Endothelial cell of umbilical vein (primary cell): ENCODE measurements at places on chromosomes 4 and X. TPM values are rescaled to one million over a fixed set of nuclear protein-coding genes. Genes with fewer than 3 reads are reported as not detected.
A peak's percentile ranks its signal among the peaks of the same experiment; 100 is the strongest.

DNA sequence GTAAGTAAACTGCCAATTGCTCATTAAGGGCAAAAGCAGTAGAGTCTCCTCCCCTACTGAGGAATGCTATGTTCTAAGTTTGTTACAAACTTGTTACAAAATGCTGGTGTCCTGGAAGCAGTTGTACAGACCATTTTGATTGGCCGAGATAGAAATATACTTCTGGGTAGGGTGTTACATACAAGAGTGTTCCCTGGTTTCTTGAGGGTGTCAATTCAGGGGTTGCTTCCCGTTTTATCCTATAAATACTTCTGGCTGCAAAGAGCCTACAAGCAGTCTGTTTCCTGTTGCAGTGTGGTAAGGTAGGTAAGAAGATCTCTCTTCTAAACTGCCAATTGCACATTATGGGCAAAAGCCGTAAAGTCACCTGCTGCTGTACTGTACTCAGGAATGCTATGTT lies 5.7 kb downstream of the TRPC5OS start:
- no peak for DNase-seq

- DNase-seq: no peak
Measured at GRCh38 chr4:77187322-77187721, 30.3 kb downstream of the CCNG2 start.

GRCh38 chrX:45952030-45952429 lies 593.2 kb downstream of the ZNF674 start:
- DNase-seq: no peak

Gene CXorf38
- 5.2 and 5.9 TPM in 2 replicates for polyA plus RNA-seq

DNA sequence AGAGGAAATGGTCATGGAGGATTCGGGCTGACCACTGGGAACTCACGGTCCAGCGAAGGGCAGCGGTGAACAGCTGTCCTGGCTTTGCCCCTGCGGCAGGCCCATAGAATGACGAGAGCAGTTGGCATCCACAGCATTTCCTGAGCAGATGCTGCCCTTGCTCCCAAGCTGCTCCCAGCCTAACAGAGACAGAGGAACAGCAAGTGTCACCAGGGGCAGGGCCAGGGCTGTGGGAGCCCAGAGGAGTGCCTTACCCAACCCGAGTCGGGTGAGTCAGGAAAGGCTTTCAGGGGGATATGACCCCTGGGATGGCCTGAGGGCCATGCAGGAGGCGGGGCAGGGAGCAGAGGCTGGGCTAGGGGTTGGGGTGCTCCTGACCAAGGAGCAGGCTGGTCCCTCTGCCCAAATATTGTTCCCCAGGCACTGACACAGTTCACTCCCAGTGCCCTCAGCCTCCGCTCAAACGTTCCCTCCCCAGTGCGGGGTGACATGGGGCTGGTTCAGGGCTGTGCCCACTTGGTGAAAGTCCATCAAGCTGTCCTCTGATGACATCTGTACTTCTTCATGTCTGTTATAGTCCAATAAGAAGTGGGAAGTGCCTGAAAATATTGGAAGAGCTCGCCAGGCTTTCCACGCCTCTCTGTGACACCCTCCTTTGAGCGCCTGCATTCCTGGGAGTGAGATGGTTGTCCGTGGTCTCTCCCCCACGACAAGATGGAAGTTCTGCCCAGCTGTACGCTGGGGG lies 64.7 kb upstream of the GPR78 start:
- no peak for DNase-seq

DNA sequence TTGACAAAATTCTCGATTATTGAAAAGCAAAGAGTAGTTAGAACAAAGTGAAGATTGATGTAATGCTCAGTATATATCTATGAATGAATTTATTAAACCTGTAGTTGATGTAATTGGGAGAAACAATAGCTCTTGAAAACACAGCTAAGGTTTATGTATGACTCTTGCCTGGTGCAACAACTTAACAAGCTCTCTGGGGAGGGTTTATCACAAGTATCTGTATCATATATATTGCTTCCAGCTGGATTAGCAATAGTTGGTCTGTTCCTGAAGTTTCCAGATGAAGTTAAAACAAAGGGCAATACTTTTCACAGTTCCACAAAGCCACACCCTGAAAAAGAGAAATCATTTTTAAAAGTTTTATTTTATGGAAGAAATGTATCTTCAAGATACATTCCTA lies 91.4 kb downstream of the ARSJ start:
- DNase-seq: no peak

Gene GLOD5
- not detected in 2 replicates for polyA plus RNA-seq

DNA sequence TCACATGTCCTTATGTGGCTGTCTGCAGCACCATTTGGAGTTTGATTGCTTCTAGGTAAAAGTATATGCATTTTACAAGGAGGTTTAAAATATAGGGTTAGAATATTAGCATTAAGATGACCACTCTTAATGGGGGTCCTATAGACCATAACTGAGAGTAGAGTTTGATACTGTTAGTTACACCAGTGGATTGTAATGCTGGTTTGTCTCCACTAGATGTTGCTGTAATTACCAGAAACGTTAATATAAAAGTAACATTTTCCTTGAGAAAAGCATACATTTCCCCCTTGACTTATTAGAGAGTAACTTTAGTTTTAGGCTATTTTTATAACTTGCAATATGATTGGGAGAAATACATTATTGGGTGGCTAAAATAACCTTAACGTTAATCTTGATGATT lies 93.0 kb downstream of the ZXDA start:
- DNase-seq: no peak

Gene SMARCA1
- polyA plus RNA-seq: 5.5 and 8.3 TPM in 2 replicates

- no peak for DNase-seq
Measured at GRCh38 chr4:13558881-13559280, 14.6 kb upstream of the NKX3-2 start.

Gene IL13RA2
- not detected in 2 replicates for polyA plus RNA-seq

DNA sequence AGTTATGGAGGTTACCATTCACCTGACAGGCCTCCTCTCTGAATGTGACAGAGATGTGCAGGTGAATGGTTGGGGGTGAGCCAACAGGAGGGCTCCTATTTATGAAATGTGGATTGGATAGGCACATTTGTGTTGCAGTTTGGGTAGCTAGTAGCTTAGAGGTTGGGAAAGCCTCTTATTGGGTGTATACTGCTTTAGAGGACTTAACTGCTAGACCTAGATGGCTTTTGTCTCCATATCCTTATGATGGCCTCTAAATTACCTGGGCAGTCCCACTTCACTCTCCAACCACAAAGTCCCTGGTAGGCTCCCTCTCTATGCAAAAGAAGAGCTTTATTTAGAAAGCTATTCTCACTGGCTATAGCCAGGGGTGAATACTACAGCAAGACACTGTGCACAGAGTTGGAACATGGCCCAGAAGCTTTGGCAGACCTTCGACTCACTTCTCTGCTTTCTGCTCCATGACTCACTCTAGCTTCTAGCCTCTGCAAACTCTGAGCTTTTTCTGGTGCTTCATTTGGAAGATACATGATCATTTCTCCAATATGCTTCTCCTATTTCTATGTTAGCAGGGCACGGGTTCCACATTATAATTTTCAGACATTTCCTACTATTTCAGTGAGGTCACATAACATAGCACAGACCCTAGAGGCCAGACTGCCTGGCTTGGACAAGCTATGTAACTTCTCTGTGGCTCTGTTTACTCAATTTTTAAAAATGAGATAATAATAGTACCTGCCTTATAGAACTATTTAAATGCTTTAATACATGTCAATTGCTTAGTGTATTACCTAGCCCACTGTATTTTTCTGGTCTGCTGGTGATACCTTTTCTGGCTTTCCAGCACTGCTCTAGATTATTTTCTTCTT lies 6.0 kb upstream of the VGLL1 start:
- peak; percentile 11 for DNase-seq

Gene GPR50
- not detected in 2 replicates for polyA plus RNA-seq

GRCh38 chr4:119000400-119000799 lies 111.7 kb downstream of the SYNPO2 start:
- no peak for DNase-seq

DNA sequence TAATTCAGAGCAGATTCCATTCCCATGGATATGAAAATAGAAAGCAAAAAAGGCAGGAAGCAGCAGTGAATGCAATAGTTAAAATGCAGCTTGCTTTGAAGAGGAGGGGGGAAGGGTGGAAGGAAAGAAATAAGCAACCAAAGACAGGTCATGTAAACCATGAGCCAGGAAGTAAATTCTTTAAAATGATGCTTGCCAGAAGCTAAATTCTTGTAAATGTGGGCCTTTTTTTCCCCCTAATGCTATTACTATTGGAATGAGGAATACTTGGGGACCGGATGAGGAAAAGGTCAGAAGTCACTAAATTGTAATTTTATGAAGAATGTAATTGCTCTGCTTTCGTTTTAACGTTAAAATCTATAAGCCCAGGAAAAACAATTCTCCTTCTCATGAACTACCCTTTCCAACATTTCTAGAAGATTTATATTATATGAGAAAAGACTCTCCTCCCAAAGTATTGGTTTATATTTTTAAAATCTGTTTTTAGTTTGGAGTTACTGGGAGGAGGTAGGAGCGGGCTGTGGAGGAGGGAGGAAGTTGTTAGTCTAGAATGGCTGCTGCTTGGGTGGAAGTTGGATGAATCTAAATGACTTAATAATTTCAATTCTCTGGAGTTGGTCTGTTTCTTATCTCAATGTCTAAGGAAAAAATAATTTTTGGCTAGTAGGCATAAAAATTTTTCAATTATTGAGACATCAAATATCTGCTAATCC lies 77.6 kb upstream of the PCDH18 start:
- DNase-seq: no peak

DNA sequence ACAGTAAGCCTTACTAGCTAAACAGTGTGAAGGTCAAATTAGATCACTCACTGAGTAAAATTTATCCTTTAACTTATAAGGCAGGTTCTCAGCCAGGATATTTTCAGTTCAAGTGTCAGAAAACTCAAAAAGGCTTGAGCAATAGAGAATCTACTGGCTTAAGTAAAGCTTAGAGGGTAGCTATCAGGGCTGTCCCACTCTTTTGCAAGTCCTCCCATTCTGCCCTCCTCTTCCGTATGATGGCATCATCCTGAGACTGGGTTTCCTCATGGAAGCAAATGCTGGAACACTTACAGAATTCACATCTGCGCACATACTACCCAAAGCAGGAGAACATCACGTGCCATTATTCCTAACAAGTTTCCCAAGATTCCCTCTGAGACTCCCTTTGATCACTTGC lies 55.0 kb downstream of the FBXL5 start:
- no peak for DNase-seq

- DNase-seq: no peak
Measured at GRCh38 chr4:129623233-129623875, 527.4 kb downstream of the C4orf33 start.

DNA sequence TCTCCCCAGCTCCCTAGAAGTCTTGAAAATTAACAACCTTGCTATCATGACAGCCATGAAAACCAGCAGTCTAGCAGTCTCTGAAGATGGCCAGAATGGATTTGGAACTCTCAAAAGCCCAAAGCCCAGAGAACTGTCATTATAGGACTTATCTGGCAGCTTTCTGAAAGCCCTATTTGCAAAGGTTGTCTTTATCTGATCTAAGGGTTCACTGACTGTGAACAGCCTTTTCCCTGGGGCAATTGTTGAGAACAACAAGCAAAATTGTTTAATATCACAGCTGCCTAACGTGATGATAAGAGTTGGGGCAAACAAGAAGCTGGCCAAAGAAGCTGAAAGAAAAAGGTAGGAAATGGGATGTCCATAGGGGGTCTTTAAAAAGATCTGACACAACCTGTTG lies 20.9 kb upstream of the KLHL8 start:
- no peak for DNase-seq

- DNase-seq: no peak
Measured at GRCh38 chr4:147409350-147409749, 71.5 kb upstream of the EDNRA start.

DNA sequence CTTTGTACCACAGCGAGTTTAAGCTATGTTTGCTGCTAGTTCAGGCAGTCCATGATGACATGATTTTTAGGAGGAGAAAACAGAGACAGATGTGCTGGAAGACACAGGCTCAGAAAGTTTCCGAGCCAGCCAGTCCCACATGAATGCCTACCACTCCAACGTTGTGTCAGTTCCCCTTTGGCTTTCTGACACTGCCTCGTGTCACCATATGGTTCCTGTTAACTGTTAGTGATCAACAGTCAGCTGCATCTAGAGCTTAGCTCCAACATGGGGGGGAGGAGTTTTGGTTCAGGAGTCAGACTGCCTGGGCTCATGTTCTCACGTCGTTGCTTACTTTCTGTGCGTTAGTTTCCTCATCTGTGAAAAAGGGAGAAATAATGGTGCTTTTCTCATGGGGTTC lies 343.7 kb downstream of the MID1IP1 start:
- no peak for DNase-seq

GRCh38 chrX:18639280-18639679 lies 32.6 kb downstream of the RS1 start:
- no peak for DNase-seq

DNA sequence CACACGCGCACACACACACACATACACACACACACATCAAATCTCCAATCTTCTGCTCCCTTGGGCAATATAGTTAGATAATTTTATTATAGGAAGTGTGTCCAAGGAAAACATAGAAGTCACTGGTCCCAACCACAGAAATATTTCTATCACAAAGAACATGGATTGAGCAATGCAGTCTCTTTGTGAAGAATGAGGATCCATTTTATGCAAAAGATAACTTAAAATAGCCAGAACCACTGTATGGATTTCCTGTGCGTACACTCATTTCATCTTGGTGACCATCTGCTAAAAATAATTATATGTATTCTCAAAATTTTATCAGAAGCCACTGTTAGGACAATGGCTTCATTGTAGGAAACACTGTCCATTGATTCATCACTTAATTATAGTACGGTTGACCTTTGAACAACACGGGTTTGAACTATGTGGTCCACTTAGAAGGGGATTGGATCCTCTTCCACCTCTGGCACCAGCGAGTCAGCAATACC lies 169.6 kb upstream of the MXRA5 start:
- no peak for DNase-seq

DNA sequence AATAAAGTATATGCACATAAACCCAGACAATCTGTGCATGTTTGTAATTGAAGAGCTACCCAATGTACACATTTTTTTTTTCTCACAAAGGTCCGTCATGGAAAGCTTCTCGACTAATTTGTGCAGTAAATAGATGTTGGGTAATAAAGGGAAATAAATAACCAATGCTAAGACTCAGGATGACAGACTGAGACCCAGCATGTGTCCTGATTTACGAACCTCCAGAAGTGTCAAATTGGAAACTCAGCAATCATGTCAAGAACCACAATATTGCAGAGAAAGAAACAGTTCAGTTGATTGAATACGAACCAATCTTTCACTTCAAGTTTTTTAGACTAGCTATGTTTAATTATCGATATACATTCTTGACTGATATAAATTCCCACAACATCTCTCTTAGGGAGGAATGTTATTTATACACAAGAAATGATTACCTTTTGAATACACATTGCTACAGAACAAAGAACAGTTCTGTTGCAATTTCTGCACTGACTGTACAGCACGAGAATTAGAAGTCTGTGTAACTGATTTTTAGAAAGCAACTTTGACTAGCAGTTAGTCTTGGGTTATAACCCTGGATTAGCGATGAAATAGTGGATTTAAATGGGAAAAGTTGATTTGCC lies 625.6 kb upstream of the FTHL17 start:
- DNase-seq: no peak

- DNase-seq: no peak
Measured at GRCh38 chrX:135541351-135541750, 20.9 kb downstream of the INTS6L start.

Gene PTPN13
- polyA plus RNA-seq: 0.62 and 0.69 TPM in 2 replicates

Gene LYAR
- polyA plus RNA-seq: 2.5 and 4.2 TPM in 2 replicates

Gene PRPS2
- polyA plus RNA-seq: 15.0 and 15.9 TPM in 2 replicates
